ENCODE measurements at places on chromosomes 5 and 9.

- no peak for DNase-seq
These were observed 40.0 kb downstream of the AMBP start for GRCh38 chr9:114037961-114038723.

- no peak for DNase-seq
These were observed 199.2 kb downstream of the TLR4 start for GRCh38 chr9:117903453-117903852.

- no peak for DNase-seq
These were observed 11.6 kb upstream of the MTX3 start for GRCh38 chr5:80002677-80003076.

- no peak for DNase-seq
These were observed 12.9 kb upstream of the AJM1 start for GRCh38 chr9:136829412-136829811.

All from activated T-helper 9 cell treated with anti-CD3 and anti-CD28 coated beads, Interleukin-2, amount 50 U/mL, for 16 hours (primary cell).